Left ventricle myocardium inferior (tissue), 1 donor: ENCODE measurements at places on chromosomes 7 and 10. TPM values are rescaled to one million over a fixed set of nuclear protein-coding genes. Genes with fewer than 3 reads are reported as not detected.

- H3K4me3 ChIP-seq, result no peak overlapping the region
- H3K4me1 ChIP-seq, result peaks cover 83% of the 10 kb centered on the region
- H3K27ac ChIP-seq, result no peak overlapping the region
- DNase-seq, result no peak
- no peaks in the 10 kb centered on the region for H3K27me3 ChIP-seq
- H3K36me3 ChIP-seq, result peaks cover 10% of the 10 kb centered on the region
These were observed 9.7 kb downstream of the TM9SF3 start for GRCh38 chr10:96577069-96577468.

The PRSS2 gene
- total RNA-seq, result not detected

- H3K27ac ChIP-seq, result no peak overlapping the region
- H3K27me3 ChIP-seq, result peaks cover 4% of the 10 kb centered on the region
- DNase-seq, result no peak
- H3K4me3 ChIP-seq, result no peak overlapping the region
- H3K4me1 ChIP-seq, result no peaks in the 10 kb centered on the region
- no peaks in the 10 kb centered on the region for H3K36me3 ChIP-seq
These were observed 243.1 kb upstream of the ADARB2 start for GRCh38 chr10:1980459-1980858.

The ST8SIA6 gene
- 10.1 TPM for total RNA-seq

The FANK1 gene
- 0.30 TPM for total RNA-seq

The COL28A1 gene
- total RNA-seq, result 1.9 TPM

The DPP6 gene
- 0.25 TPM for total RNA-seq

DNA sequence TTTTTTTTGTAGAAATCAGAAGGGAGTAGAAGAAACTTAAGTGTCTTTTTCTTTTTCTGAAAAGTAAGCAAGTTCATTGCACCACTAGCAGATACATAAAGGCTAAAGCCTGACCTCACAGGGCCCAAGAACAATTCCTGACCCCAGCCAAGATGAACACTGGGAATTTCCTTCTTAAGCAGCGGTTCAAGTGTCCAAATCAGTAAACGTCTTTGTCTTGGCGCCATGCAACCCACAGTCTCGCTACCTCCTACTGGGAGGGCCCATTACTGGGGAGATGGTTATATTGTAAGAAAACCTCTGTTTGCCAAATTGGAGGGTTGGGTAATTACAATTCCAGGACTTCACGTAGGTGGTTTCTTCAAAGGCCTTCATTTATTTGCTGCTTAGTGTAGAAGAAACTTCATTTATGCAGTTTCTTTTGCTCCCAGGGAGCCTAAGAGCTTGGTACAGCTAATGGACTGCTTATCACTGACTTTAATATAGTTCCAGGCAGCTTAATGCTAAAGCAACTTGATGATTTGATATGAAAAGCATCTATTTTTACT lies 58.3 kb upstream of the ADRB1 start:
- H3K36me3 ChIP-seq, result no peaks in the 10 kb centered on the region
- DNase-seq, result no peak
- peaks cover 17% of the 10 kb centered on the region for H3K4me1 ChIP-seq
- no peak overlapping the region for H3K4me3 ChIP-seq
- no peaks in the 10 kb centered on the region for H3K27me3 ChIP-seq
- H3K27ac ChIP-seq, result no peak overlapping the region

- no peak for DNase-seq
- no peaks in the 10 kb centered on the region for H3K36me3 ChIP-seq
- H3K4me3 ChIP-seq, result no peak overlapping the region
- no peak overlapping the region for H3K27ac ChIP-seq
These were observed 39.4 kb downstream of the COL28A1 start for GRCh38 chr7:7496311-7496710.

The DPCD gene
- total RNA-seq, result 24.0 TPM

DNA sequence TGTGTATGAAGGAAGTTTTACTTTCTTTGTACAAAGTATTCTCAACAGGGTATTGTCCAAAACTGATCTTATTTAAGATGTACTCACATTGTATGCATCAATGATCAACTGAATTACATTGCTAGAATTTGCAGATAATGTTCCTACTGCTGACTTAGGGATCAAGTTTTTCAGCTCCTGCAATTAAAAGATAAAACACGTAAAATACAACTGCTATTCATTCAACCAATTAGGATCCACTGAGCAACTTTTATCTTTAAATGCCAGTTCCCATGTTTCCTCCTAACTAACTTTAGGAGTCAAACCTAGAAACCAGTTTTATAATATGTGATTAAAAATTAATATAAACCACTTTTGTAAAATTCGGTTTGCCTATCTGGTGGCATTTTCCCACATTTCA lies 35.9 kb downstream of the ITGB1 start:
- H3K4me1 ChIP-seq, result peaks cover 3% of the 10 kb centered on the region
- H3K27me3 ChIP-seq, result no peaks in the 10 kb centered on the region
- H3K36me3 ChIP-seq, result peaks cover 96% of the 10 kb centered on the region

GRCh38 chr10:118092209-118092608 lies 45.5 kb upstream of the RAB11FIP2 start:
- no peaks in the 10 kb centered on the region for H3K36me3 ChIP-seq
- H3K4me3 ChIP-seq, result no peak overlapping the region

The PDK4 gene
- 325 TPM for total RNA-seq

The TMEM139 gene
- 8.8 TPM for total RNA-seq

- H3K36me3 ChIP-seq, result peaks cover 9% of the 10 kb centered on the region
- H3K27me3 ChIP-seq, result no peaks in the 10 kb centered on the region
These were observed 102.6 kb downstream of the NEURL1 start for GRCh38 chr10:103595933-103596726.

DNA sequence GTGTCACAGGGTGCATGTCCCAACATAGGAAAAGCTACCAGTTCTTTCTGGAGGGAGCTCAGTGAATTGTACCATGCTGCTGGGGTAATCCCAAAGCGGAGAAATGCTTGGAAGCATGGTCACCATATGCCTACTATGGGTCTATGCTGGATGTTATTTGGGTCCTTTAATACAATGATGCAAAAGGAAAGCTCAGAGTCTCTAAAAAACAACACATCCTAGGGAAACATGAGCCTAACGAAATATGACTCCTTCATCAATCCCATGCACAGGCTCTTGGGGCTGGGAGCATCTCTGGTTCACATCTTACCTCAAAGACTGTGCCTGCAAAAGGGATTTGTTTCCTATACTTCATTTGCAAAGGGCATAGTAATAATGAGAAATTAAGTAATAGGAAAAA lies 65.2 kb downstream of the CUBN start:
- no peaks in the 10 kb centered on the region for H3K27me3 ChIP-seq
- no peak overlapping the region for H3K4me3 ChIP-seq
- H3K36me3 ChIP-seq, result no peaks in the 10 kb centered on the region
- DNase-seq, result no peak
- peaks cover 18% of the 10 kb centered on the region for H3K4me1 ChIP-seq
- H3K27ac ChIP-seq, result no peak overlapping the region

The PTN gene
- total RNA-seq, result 11.2 TPM

The TCAF2 gene
- total RNA-seq, result 0.22 TPM

The IDI1 gene
- 15.6 TPM for total RNA-seq

GRCh38 chr7:45596665-45597095 lies 22.5 kb downstream of the ADCY1 start:
- H3K36me3 ChIP-seq, result no peaks in the 10 kb centered on the region
- no peak for DNase-seq
- no peak overlapping the region for H3K4me3 ChIP-seq

DNA sequence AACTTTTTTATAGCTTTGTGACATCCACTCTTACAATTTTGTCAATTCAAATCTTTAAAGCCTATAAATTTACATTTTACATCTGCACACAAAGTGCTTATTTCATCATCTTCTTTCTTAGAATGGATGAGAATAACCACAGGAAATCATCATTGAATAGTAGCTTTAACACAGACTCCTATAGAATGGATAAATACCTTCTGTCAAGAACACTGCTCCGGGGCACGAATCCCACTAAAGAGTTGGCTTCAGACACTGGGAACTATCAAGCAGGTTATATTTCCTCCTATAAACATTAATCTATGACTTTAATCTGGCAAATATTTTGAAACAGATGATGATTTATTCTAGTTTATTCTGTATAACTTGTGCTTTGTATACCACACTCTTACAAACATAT lies 269.7 kb upstream of the TPK1 start:
- no peak for DNase-seq
- H3K4me1 ChIP-seq, result no peaks in the 10 kb centered on the region
- H3K27me3 ChIP-seq, result no peaks in the 10 kb centered on the region
- no peaks in the 10 kb centered on the region for H3K36me3 ChIP-seq

The CTBP2 gene
- 29.1 TPM for total RNA-seq

DNA sequence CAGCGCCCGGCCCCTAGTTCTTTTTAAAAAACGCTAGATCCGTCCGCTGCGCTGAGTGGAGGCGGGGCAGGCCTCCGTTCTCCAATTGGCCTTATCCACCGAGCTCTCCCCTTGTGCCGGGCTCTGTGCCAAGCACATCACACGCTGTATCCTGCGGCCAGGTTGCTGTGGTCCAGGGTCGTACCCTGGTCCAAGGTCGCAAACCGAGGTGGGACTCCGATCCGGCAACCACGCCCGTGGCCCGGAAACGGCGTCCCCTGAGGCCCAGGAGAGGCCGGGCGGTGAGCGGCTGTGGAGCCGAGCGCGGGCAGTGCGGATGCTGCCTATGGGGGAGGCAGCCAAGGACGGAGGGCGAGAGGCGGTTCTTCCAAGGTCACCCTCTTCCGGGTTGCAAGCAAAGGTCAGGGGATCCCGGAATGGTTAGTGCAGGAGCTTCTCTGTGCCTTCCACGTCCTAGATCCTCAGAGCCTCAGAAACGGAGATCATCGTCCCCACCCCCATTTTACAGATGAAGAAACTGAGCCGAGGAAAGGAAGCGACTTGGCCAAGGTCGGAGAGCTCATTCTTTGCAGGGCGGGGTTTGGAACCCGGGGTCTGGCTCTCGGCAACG lies 72.4 kb upstream of the LRRC4 start:
- H3K4me3 ChIP-seq, result peak overlapping the region; percentile 61
- H3K36me3 ChIP-seq, result no peaks in the 10 kb centered on the region
- H3K4me1 ChIP-seq, result peaks cover 14% of the 10 kb centered on the region
- peak; percentile 52 for DNase-seq
- peaks cover 59% of the 10 kb centered on the region for H3K27me3 ChIP-seq
- H3K27ac ChIP-seq, result peak overlapping the region; percentile 6

DNA sequence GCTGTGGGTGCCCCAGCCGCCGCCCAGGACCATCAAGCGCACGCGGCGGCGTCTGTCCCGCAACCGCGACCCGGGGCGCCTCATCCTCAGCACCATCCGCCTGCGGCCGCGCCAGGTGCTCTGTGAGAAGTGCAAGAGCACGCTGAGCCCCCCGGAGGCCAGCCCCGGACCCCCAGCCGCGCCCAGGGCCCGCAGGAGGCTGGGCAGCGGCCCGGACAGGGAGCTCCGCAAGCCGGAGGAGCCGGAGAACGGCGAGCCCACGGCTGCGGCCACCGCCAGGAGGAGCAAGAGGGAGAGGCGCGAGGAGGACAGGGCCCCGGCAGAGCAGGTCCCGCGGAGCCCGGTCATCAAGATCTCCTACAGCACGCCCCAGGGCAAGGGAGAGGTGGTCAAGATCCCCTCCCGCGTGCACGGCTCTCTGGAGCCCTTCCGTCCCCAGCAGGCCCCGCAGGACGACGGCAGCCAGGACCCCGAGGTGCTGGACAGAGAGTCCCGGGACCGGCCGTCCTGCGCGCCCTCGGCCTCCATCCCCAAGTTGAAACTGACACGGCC lies 8.0 kb downstream of the PWWP2B start:
- H3K4me3 ChIP-seq, result no peak overlapping the region
- DNase-seq, result no peak
- peaks cover 19% of the 10 kb centered on the region for H3K36me3 ChIP-seq
- no peak overlapping the region for H3K27ac ChIP-seq

- peaks cover 20% of the 10 kb centered on the region for H3K4me1 ChIP-seq
- H3K27me3 ChIP-seq, result no peaks in the 10 kb centered on the region
- H3K27ac ChIP-seq, result no peak overlapping the region
- H3K4me3 ChIP-seq, result no peak overlapping the region
- DNase-seq, result no peak
These were observed 14.6 kb upstream of the FAM180A start for GRCh38 chr7:135763261-135763660.

The MRC1 gene
- total RNA-seq, result 18.9 TPM

DNA sequence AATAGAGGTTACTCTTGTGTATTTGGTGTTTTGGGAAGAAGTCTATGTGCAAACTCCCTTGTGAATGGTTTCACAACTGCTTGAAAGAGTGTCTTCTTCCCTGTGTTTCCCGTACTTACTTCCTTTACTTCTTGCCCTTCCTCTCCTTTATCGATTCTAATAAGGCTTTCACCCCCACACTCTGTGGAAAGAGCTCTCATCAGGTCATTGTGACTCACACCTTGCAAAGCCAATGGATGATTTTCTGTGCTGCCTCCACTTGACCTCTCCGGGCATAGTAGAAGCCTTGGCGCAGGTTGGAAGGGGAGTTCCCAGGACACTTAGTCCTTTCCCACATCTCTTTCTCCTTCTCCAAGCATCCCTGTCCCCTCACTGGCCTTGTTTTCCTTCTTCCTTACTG lies 6.2 kb upstream of the TSPAN15 start:
- H3K27me3 ChIP-seq, result no peaks in the 10 kb centered on the region
- H3K4me1 ChIP-seq, result peaks cover 12% of the 10 kb centered on the region
- DNase-seq, result no peak
- H3K27ac ChIP-seq, result no peak overlapping the region

GRCh38 chr7:11082552-11083213 lies 109.0 kb downstream of the PHF14 start:
- H3K27me3 ChIP-seq, result no peaks in the 10 kb centered on the region
- H3K27ac ChIP-seq, result no peak overlapping the region
- no peak overlapping the region for H3K4me3 ChIP-seq
- no peaks in the 10 kb centered on the region for H3K4me1 ChIP-seq
- H3K36me3 ChIP-seq, result peaks cover 23% of the 10 kb centered on the region
- DNase-seq, result no peak

The CALHM1 gene
- total RNA-seq, result not detected
